ENCODE measurements at places on chromosomes 2 and 18. TPM values are rescaled to one million over a fixed set of nuclear protein-coding genes. Genes with fewer than 3 reads are reported as not detected.

SIX3 gene
- not detected for total RNA-seq

FAM161A gene
- 2.2 TPM for total RNA-seq

CROCC2 gene
- not detected for total RNA-seq

CCDC178 gene
- not detected for total RNA-seq

CCBE1 gene
- not detected for total RNA-seq

TTR gene
- total RNA-seq = not detected

AMER3 gene
- total RNA-seq = not detected

ARHGEF4 gene
- total RNA-seq = not detected

FAM228B gene
- 13.7 TPM for total RNA-seq

TAF4B gene
- 14.5 TPM for total RNA-seq

ARHGAP28 gene
- not detected for total RNA-seq

REEP1 gene
- not detected for total RNA-seq

GRP gene
- not detected for total RNA-seq

C2orf80 gene
- not detected for total RNA-seq

FAHD2A gene
- total RNA-seq = 31.4 TPM

C2orf15 gene
- total RNA-seq = not detected

PLGLB1 gene
- total RNA-seq = 2.4 TPM

RND3 gene
- not detected for total RNA-seq

DSG4 gene
- not detected for total RNA-seq

MAP4K4 gene
- total RNA-seq = 69.1 TPM

TUBA4B gene
- total RNA-seq = not detected

UCN gene
- 1.3 TPM for total RNA-seq

TCF7L1 gene
- not detected for total RNA-seq

POTEJ gene
- total RNA-seq = not detected

APOB gene
- total RNA-seq = not detected

EIF4E2 gene
- 79.2 TPM for total RNA-seq

KIAA2012 gene
- total RNA-seq = not detected

MEP1B gene
- total RNA-seq = 0.19 TPM

RFTN2 gene
- not detected for total RNA-seq

All from natural killer cell treated with Interleukin-12 subunit alpha and Interleukin-12 subunit beta and Interleukin-15 and Interleukin-18, amount 100 ng/mL, for 72 hours (primary cell).